NCI-H1048 (cell line): ENCODE measurements at places on chromosomes 6 and 20.

- DNase-seq, result no peak
Measured at GRCh38 chr6:46262928-46263706, 92.3 kb upstream of the ENPP5 start.

GRCh38 chr20:19141998-19142397, 70.4 kb upstream of the SLC24A3 start:
- no peak for DNase-seq

DNA sequence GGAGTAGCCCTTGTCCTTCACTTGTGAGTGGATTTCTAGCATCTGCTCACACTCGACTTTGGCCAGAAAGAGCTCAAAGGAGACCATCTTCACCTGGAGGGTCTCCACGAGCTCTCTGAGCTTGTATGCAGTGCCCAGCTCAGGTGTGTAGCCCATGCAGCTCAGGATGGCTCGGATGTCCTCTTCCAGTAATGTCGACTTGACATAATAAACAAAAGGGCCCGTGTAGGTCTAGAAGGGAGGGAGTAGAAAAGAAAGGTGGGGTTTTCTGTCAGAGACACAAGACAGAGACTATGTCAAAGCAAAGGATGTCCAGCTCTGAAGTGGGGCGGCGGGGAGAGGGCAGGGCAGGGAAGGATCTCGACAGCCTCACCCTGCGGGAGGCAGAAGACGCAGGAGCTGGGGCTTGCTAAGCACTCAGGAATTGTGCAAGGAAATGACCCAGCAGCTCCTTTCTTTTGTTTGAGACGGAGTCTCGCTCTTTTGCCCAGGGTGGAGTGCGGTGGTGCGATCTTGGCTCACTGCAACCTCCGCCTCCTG, 8.6 kb downstream of the SPATA2 start:
- no peak for DNase-seq

- no peak for DNase-seq
Measured at GRCh38 chr20:57106030-57106682, 160.3 kb downstream of the BMP7 start.

DNA sequence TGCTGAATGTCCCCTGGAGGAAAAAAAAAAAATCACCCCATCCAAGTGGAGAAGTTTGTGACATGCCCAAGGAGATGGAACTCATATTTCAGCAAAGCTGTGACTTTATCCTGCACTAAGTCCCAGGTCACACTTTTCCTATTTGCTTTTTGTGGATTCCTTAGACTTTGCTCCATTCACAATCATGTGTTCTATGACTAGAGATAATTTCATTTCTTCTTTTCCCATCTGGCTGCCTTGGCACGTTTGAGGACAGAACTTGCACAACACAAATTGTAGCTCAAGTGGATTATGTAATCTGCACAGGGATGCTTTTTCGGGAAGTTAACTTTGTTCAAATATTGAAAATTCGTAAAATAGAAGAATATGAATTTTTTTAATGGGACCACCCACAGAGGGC, 100.7 kb upstream of the PTPN1 start:
- no peak for DNase-seq
